ENCODE measurements at places on chromosomes 4 and X.
A peak's percentile ranks its signal among the peaks of the same experiment; 100 is the strongest.

GRCh38 chr4:187301923-187302322 is 578.3 kb upstream of the FAT1 start:
- no peak for DNase-seq

DNA sequence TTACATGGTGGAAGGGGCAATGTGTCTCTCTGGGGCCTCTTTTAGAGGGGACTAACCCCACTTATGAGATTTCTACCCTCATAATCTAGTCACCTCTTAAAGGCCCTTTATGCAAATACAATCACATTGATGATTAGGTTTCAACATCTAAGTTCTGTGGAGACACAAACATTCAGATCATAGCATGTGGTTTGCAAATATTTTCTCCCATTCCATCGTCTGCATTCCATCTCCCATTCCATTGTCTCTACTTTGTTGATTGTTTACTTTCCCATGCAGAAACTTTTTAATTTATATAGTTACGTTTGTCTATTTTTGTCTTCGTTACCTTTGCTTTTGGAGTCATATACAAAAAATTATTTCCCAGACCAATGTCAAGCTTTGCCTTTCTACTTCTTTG is 927.5 kb upstream of the INTU start:
- peak; percentile 28 for DNase-seq

- peak; percentile 47 for DNase-seq
Observed at GRCh38 chr4:108170631-108171338, 2.1 kb upstream of the LEF1 start.

DNA sequence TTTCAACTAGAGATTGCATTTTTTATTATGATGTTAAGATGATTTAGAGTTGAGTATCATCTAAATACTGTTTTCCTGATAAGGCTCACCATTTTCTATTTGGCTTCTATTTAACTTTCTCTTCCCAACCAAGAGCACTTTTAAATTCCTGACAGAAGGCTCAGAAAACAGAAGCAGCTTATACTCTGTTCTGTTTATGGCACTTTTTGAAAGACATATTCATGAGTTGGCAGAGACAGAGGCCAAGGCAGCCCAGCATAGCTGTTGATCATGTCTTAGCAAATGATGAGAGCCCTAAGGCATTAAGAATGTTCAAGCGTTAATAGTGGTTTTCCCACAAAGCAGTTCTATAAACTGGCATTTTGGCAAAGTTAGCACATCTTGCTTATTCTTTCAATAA is 330.3 kb downstream of the TRAM1L1 start:
- DNase-seq: no peak

Data from astrocyte of the spinal cord (primary cell).